ENCODE measurements at places on chromosomes 4 and X. TPM values are rescaled to one million over a fixed set of nuclear protein-coding genes. Genes with fewer than 3 reads are reported as not detected.

Gene ASMT
- total RNA-seq: 0.45 TPM

Gene GATA1
- not detected for total RNA-seq

Gene GAB3
- total RNA-seq: 2.1 TPM

Gene TLR1
- 3.8 TPM for total RNA-seq

Gene BANK1
- total RNA-seq: 0.54 TPM
